ENCODE measurements at places on chromosomes 2 and 18.

- DNase-seq, result peak; percentile 71
Observed at GRCh38 chr2:177239932-177240630, 24.4 kb downstream of the NFE2L2 start.

GRCh38 chr2:42602218-42602875, 33.9 kb downstream of the MTA3 start:
- DNase-seq, result no peak

GRCh38 chr2:168439536-168439935, 16.5 kb upstream of the CERS6 start:
- DNase-seq, result no peak

DNA sequence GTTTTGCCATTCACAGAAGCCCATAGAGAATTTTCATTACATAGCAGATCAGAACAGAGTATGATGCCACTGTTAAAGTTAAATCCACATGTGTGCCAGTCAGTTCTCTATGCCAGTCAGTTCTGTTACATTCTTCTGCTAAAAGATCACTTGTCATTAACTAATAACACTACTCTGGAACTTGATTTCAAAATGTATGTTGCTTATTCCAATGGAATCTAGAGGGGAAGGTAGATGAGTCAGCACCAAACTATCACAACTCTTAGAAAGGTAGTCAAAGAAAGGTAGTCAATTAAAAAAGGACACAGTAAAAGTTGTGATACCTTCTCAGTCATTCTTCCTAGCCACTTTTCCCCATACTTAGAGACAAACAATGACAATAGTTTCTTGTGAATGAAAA, 1214.4 kb downstream of the LRP1B start:
- DNase-seq, result no peak

- DNase-seq, result no peak
Observed at GRCh38 chr2:61937886-61938285, 32.4 kb downstream of the COMMD1 start.

DNA sequence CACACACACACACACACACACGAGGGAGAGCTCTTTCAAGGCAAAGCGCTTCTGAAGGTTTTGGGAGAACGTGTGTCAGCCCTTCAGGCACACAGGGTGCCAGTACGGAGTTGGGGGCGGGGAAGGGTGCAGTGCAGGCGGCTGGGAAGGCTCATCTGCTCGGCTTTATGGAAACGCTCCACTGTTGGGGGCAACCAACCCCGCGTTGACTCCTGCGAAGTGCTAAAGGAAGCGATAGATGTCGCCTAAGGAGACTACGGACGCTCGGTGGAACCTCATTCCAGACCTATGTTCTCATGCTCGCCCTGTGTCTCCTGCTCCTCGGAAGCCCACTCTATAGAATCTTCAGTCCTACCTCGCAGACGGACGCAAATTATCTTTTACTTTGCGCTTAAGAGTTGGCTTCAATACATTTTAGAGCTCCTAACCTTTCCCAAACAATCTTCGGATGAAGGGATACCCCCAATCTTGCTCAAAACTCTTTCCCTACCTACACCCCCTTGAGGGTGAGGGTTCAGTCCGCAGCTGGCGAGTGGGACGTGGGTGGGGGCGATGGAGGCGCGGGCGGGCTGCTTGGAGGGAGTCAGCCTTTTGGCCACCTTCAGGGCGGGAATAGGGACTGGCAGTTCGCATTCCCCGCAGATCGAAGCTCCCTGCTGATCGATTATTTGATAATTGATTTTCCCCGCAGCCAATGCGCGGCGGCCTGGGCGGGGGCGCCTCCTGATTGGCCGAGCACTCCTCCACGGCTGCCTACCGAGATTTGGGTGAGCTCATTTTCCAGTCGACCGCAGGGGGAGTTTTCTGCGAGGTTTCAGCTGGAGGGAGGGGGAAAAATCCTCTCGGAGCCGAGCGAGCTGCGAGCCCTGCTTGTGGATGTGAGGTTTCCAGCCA, 1.9 kb upstream of the MEIS1 start:
- DNase-seq, result no peak

DNA sequence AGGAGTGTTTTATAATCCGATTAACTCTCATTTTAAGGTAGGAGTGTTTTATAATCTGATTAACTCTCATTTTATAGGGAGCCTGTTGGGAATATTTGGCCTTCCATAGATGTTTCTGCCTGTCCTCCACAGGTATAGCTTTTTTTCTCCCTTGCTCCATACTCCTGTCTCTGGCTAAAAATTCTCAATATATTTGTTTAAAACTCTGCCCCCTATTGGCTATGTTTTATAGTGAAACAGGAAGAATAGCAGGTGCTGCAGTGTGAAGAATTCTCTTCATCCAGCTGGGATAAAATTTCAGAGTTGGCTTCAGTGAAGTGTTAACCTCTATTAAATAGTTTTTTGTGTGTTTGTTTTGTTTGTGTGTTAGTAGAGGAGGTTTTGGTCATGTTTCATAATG, 1046.0 kb upstream of the TMEFF2 start:
- no peak for DNase-seq

- DNase-seq, result no peak
Observed at GRCh38 chr18:27206411-27206810, 21.3 kb upstream of the CHST9 start.

DNA sequence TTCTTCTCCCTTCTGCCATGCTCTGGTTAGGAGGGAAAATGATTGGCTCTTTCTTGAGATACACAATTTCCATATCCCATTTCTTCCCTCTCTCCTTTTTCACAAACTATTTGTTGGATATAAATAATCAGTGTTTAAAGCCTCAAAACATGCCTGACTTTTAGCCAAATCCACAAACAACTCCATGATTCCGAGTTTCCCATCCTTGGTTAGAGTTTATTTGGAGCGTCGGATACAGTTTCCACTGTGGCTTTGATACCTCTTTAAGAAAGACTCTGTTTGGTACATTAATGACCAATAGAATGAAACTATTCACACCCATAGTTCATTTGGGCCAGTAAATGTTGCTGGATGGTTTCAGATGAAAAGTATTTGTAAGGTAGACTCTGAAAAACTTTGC, 5.9 kb upstream of the FHL2 start:
- DNase-seq, result no peak

DNA sequence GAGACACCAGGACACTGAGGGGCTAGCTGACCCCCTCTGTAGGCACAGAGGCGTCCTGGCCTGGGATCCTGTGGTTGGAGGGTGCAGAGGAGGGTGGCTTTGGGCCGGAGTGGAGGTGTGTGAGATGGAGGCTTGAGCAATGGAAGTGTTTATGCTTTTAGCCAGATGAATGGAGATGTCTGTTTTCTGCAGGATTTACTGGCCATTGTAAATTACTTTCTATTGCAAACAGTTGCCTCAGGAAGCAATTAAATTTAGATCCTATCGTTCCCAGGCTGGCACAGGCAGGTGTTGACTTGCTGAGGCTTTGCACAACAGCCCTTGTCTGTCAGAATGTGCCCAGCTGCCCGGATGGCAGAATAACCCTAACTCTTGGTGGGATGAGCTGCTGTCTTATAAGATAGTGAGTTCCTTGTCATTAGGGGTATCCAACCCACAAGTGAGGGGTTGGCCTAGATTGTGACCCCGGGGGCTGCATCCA, 1.8 kb upstream of the ARID5A start:
- no peak for DNase-seq

- DNase-seq, result no peak
Observed at GRCh38 chr18:6505498-6505875, 90.8 kb upstream of the L3MBTL4 start.

- no peak for DNase-seq
Observed at GRCh38 chr2:219126555-219126954, 34.1 kb downstream of the NHEJ1 start.

DNA sequence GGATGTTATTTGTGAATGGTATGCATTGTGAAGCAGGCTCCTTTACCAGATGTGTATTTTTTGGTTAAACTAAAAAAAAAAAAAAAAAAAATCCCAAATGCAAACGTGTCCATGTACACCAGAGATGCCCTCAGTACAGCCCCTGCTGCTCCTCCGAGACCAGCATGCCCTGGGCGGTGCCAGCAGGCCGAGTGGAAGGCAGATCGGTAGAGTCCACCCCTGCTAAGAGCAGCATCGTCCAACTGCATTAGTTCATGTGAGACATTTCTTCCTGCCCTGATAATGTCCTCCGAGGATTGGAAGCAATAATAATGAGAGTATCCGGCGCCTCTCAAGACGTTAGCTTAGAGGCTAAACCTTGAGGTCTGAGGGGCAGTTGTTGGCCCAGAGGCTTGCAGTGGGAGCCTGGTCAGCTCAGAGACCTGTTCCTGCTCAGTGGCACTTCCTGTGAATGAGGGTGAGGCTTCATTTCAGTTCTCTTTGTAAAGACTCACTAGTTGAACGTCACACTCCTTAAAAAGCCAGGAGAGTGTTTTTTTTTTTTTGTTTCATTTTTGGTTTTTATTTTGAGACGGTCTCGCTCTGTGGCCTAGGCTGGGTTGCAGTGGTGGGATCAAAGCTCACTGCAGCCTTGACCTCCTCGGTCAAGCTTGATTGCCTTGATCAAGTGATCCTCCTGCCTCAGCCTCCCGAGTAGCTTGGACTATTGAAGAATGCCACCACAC, 5.6 kb downstream of the SLC66A3 start:
- DNase-seq, result no peak

- no peak for DNase-seq
Observed at GRCh38 chr2:46200100-46200690, 97.0 kb upstream of the EPAS1 start.

GRCh38 chr18:79525556-79526467, 130.1 kb downstream of the NFATC1 start:
- DNase-seq, result no peak

GRCh38 chr18:38250971-38251370, 685.4 kb upstream of the CELF4 start:
- DNase-seq, result no peak

DNA sequence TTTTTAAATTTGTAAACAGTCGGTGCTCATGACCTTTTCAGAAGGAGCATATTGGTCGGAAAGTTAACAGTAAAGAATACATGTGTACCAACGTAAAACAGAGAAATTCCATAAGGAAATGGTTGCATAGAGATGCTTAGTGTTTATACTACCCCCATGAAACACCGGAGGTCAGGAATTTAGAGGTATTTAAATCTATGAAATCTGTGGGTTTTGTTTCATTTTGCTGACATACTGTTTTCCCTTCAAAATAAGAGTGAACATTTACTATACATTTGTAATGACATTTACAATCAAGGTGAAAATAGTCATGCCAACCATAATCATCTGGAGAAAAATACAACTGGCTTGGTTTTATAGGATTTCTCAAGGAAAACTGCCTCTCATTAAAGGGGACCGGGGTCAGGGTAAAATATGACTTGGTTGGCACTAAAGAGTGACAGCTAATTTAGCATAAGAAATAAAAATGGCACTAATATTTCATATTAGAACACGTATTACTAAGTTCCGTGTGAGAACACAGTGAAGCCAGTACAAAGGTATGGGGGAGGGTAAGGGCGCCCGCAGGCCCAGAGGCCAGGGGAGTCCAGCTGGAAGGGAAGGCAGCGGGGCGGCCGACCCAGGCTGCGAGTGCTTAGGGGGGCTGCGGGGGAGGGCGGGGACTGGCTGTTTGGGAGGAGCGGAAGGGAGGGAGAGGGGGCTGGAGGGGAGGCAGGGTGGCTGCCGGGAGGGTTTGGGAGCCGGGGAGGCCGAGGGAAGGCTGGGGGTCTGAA, 1.1 kb upstream of the RNU4ATAC start:
- DNase-seq, result peak; percentile 78

DNA sequence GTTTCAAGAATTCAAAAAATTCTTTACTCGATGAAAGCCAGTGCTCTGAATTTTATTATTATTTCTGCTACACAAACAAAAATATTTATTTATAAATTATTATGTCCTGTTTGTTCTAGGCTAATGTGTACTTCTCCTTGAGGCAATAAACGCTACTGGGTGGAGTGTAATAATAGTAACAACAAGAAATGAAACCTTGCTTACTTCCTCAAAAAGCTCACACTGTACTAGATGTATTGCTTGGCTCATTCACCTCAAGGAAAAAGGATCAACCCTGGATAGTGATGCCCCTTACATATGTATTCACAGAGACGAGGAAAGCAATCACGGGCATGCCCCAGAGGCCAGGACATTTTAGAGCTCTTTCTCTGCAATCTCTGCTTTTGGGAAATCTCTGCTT, 685.6 kb upstream of the NXPH2 start:
- no peak for DNase-seq

GRCh38 chr2:46001741-46002506, 295.3 kb upstream of the EPAS1 start:
- DNase-seq, result no peak

DNA sequence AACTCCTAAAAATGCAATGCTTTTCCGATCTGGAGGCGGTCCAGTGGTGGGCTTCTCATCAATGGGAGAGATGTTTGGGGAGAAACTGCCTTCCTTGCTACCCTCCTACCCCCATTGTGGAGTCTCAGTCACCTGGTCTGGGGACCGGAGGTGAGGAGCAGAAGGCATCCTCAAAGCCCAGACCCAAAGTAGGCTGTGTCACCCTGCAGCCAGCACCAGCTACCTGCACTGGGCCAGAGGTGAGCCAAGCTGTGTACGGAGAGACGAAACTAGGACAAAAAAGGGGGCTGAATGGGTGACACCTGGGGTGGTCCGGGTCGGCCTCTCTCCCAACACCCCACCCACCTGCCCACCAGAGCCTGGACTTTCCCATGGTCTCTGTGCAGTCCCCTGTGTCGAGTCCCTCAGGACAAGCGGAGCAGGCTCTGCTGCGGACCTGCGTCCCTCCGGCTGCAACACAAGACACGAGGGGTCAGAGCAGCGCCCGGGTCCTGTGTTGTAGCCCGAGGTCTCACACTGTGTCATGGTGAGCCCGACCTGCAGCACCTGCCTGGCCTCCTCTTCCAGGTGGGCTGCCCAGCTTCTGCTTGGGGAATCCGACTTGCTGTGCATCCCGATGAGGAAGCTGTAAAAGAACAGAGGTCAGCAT, 68.0 kb upstream of the RMP24 start:
- DNase-seq, result no peak

DNA sequence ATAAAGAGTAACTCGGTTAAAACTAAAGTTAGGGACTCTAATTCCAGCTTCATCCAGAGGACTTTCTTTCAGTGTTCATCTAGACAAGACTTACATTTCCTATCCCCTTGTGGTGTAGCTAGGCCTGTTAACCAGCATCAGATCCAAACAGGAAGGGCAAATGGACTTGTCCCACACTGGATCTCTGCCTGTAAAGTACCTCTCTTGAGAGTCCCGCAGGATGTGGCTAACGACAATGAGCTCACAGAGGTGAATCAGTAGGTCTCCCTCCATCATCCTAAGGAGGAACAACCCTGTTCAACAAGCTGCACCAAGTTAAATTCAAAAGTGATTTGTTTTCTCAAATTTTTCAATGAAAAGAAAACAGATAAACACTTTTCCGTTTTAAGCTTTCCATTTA, 412.3 kb upstream of the RGPD4 start:
- no peak for DNase-seq

GRCh38 chr2:196225213-196225612, 53.8 kb upstream of the STK17B start:
- no peak for DNase-seq

- DNase-seq, result no peak
Observed at GRCh38 chr2:108632332-108633160, 86.7 kb upstream of the RANBP2 start.

- no peak for DNase-seq
Observed at GRCh38 chr2:159902722-159903121, 104.7 kb upstream of the CD302 start.

GRCh38 chr2:207465894-207466293, 63.9 kb upstream of the CREB1 start:
- no peak for DNase-seq

All from Karpas-422 (cell line).